ENCODE measurements at places on chromosomes 2 and 18. TPM values are rescaled to one million over a fixed set of nuclear protein-coding genes. Genes with fewer than 3 reads are reported as not detected.

The COLEC12 gene
- total RNA-seq, result 25.9 TPM

The SLC4A5 gene
- 0.38 TPM for total RNA-seq

GRCh38 chr2:65762068-65762467 is 329.7 kb upstream of the SPRED2 start:
- DNase-seq, result no peak
- no peaks in the 10 kb centered on the region for H3K4me1 ChIP-seq
- no peak overlapping the region for H3K27ac ChIP-seq
- H3K36me3 ChIP-seq, result no peaks in the 10 kb centered on the region
- H3K27me3 ChIP-seq, result no peaks in the 10 kb centered on the region

- DNase-seq, result no peak
- H3K36me3 ChIP-seq, result no peaks in the 10 kb centered on the region
- H3K27me3 ChIP-seq, result no peaks in the 10 kb centered on the region
- 0 out of 2 replicates have a peak, but pooled peaks cover 11% of the 10 kb centered on the region for H3K4me1 ChIP-seq
Measured at GRCh38 chr2:86697551-86698104, 22.5 kb upstream of the RMND5A start.

- H3K27me3 ChIP-seq, result no peaks in the 10 kb centered on the region
- peak; percentile 27 for DNase-seq
- H3K27ac ChIP-seq, result no peak overlapping the region
- H3K4me3 ChIP-seq, result no peak overlapping the region
Measured at GRCh38 chr2:141767051-141767450, 363.8 kb downstream of the LRP1B start.

DNA sequence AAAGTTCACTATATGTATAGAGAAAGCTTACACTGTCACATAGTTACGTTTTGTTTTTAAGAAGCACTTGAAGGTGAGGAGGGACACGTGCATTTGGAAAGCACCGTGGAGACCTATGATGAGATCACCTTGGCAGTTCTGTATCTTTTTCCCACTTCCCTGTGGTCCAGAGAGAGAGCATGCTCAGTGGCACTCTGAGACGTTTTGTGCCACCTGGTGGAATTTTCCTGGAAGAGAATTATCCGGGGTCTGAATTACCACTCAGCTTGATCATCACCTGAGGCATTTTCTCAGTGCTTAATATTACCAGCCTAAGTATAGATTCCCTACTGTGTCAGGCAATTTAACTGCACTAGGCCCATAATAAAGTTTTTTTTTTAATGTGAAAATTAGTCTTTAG is 469.4 kb upstream of the SMIM21 start:
- H3K27ac ChIP-seq, result no peak overlapping the region
- H3K27me3 ChIP-seq, result no peaks in the 10 kb centered on the region
- H3K4me3 ChIP-seq, result no peak overlapping the region
- DNase-seq, result no peak
- H3K4me1 ChIP-seq, result no peaks in the 10 kb centered on the region

DNA sequence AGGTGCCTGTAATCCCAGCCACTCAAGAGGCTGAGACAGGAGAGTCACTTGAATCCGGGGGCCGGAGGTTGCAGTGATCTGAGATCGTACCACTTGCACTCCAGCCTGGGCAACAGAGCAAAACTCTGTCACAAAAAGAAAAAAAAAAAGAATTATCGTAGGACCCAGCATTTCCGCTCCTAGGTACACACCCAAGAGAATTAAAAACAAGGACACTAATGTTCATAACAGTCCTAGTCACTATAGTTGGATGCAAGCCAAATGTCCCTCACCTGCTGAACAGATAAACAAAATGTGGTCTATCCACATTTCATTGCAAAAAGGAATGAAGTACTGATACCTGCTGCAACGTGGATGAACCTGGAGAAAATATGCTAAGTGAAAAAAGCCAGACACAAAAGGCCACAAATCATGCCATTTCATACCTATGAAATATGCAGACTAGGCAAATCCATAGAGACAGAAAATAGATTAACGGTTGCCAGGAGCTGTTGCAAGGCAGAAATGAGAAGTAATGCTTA is 21.2 kb downstream of the ADRA2B start:
- DNase-seq, result no peak
- peaks cover 15% of the 10 kb centered on the region for H3K27me3 ChIP-seq
- no peaks in the 10 kb centered on the region for H3K4me1 ChIP-seq
- no peak overlapping the region for H3K4me3 ChIP-seq
- H3K27ac ChIP-seq, result no peak overlapping the region

Measured in GM23248 (cell line).